ENCODE measurements at places on chromosomes 4 and X.

DNA sequence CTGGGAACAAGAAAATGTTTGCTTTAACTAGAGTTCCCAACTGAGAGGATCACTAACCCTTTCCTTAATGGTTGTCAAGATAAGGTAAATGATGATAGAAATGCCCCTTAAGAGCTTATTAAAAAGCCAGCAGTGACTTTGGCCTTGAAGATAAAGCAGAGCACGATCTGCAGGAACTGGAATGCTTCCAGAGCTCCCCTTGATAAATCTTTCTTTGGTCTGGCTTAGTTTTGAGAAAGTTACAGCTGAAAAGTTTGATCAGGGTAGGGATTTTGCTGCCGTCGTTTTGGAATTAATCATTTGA is 64.0 kb downstream of the PTTG2 start:
- no peak for DNase-seq

DNA sequence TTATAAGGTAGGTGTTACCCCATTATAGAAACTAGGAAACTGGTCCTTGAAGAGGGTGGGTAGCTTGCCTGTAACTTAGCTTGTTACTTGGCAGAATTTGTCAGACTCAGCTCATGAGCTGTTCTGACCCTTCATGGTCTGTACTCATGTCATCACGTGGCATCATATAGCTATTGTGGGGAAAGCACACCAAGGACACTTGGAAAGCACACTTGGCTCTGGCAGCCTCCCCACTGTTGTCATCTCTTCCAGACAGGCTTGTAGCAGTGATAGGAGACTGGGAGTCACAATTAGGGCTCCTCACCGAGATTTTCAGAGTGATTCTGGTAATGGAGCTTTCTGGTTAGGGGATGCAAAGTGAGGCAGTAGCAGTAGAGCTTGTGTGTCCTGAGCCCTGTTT is 30.4 kb downstream of the ADH5 start:
- DNase-seq, result no peak

DNA sequence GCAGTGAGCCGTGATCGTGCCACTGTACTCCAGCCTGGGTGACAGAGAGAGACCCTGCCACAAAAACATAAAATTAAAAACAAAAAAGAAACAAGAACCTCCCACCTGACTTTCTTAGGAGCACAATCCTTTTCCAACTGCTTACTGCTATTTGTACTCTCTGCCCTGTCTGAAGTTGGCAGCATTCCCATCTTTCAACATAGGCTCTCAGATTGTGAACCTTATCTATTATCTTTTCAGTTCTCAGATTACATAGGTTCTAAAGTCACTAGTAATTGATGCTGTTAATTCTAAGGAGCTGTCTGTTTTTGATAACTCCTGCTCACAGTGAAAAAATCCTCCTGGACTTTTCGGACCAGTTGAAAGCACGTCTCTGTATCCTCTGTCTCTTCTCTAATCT is 812.2 kb upstream of the CT83 start:
- DNase-seq, result no peak

- no peak for DNase-seq
These were observed 48.3 kb downstream of the CLCN5 start for GRCh38 chrX:49970674-49971073.

DNA sequence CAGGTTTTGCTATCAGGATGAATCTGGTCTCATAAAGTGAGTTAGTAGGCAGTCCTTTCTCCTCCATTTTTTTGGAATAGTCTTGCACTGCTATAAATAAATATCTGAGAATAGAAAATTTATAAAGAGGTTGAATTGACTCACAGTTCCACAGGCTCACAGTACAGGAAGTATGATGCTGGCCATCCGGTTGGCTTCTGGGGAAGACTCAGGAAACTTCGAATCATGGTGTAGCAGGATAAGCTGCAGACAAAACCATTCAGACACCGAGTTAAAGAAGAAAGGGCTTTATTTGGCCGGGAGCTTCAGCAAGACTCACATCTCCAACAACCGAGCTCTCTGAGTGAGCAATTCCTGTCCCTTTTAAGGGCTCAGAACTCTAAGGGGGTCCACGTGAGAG is 348.2 kb downstream of the KCTD8 start:
- DNase-seq, result no peak

DNA sequence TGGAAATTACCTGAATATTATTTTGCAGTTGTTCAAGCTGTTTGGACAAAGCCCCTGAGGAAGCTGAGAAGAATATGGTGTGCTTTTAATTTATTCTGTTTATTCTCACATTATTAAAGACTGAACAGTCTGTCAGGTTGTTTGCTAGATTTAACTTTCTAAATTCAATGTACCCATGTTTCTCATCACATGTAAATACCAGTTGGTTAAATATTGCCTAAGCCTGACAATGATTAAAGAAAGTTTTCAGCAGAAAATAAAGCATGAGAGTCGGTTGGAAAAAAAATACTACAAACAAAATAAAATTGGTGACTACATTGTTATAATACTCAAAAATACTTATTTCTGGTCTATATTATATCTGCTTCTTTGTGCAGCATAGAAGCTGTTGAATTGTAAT is 1974.7 kb downstream of the ARAP2 start:
- DNase-seq, result no peak

GRCh38 chr4:152634110-152634760 is 45.6 kb downstream of the TMEM154 start:
- no peak for DNase-seq

DNA sequence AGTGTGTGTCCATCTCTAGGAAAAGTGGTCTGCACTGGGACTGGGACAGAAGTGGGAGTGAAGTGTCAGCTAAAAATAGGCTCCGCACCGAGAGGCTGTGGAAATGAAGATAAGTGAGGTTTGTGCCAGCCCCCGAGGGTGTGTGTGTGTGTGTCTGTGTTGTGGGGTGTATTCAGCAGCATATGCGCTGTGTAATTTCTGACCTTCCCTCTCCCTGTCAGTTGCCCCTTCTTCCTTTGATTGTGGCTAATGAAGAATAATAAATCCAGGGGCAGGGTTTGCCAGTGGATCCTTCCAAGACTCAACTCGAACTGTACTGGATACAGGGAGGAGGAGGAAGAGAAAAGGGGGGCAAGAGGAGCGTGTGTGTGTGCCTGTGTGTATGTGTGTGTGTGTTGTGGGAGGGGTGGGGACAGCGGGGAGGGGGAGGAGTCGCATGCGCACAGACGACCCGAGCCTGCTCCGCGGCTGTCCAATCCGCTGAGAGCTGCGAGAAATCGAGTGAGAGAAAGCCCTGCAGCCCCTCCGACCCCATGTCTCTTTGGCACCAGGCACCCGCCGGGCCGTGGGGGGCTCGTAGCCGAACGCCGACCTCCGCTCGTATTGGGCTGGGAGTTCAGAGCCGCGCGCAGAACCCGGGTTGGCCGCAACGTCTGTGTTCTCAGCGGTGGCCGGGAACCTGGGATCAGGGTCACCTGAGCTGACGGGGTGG is 916 bp upstream of the POU4F2 start:
- no peak for DNase-seq

- no peak for DNase-seq
These were observed 105.4 kb downstream of the TMEM144 start for GRCh38 chr4:158315706-158316105.
